COLO829 (cell line): ENCODE measurements at places on chromosomes 16 and 17.
A peak's percentile ranks its signal among the peaks of the same experiment; 100 is the strongest.

- peak; percentile 39 for DNase-seq
Observed at GRCh38 chr17:82457073-82457928, 1.2 kb upstream of the NARF start.

DNA sequence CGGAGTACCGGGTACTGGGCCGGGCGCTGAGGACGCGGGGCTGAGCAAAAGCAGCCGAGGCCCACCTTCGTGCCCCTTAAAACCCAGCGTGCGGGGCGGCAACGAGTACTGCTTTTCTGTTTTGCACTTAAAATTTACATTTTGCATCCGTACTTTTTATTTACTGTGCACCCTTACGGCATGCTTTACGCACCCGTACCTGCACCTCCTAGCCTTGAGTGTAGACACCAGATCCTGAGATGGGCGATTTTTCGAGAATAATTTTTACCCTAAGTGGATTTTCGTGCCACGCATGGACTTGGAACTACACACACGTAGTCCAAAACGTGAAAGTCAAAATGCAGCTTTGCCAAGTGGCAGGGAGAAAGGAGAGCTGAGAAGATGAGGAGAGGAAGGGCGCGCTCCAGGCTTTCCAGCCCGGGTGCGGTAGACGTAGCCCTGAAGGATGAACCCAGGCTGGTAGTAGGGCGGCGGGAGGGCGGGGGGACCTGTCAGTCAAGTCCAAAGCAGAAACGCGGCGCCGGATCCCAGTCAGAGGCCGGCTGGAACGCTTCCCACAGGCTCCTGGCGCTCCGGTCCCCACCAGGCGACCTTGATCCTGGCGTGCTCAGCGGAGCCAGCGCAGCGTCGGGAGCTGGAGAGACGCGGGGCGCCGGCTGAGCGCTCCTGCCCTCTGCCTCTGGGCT lies 1.2 kb upstream of the CBLN1 start:
- DNase-seq = no peak

- no peak for DNase-seq
Observed at GRCh38 chr17:41996855-41997164, 20.4 kb downstream of the DNAJC7 start.

DNA sequence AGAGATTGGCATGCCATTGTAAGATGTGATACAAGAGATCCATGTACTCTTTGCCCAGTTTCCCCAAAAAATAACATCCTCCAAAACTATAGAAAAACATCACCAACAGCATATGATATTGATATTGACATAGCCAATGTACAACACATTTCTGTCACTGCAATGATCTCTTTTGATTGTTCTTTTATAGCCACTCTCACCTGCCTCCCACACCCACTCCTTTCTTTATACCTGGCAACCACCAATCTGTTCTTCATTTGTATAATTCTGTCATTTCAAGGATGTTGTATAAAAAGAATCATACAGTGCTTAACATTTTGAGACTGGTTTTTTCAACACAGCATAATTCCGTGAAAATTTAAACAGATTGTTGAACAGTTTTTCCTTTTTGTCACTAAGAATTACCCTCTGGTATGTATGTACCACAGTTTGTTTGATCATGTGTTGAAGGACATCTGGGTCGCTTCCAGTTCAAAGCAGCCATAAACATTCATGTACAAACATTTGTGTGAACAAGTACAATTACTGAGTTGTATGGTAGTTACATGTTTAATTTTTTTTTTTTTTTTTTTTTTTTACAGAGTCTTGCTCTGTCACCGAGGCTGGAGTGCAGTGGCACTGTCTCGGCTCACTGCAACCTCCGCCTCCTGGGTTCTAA lies 9.9 kb downstream of the KRTAP9-1 start:
- no peak for DNase-seq

DNA sequence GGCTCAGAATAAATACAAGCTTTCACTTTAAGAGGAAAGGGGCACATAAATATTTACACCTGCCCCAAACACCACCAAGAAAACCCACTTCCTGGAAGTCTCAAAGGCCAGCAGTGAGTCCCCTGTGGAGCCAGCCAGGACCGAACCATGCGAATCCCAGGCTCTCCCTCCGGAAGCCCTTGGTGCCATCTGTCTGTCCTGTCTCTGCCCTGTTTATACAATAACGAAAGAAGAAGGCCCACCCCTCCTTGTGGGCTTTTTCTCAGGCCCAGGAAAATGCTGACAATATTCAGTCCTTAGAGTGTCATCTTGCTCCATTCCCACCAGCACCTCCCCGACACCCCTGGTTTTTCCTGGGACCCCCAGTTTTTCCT lies 3.6 kb upstream of the SLC6A4 start:
- DNase-seq = no peak

- DNase-seq = no peak
Observed at GRCh38 chr17:62562656-62563055, 64.8 kb upstream of the MRC2 start.

- no peak for DNase-seq
Observed at GRCh38 chr17:79742951-79743476, 12.3 kb downstream of the ENPP7 start.

GRCh38 chr17:69448431-69449102 lies 34.1 kb downstream of the MAP2K6 start:
- DNase-seq = peak; percentile 2

DNA sequence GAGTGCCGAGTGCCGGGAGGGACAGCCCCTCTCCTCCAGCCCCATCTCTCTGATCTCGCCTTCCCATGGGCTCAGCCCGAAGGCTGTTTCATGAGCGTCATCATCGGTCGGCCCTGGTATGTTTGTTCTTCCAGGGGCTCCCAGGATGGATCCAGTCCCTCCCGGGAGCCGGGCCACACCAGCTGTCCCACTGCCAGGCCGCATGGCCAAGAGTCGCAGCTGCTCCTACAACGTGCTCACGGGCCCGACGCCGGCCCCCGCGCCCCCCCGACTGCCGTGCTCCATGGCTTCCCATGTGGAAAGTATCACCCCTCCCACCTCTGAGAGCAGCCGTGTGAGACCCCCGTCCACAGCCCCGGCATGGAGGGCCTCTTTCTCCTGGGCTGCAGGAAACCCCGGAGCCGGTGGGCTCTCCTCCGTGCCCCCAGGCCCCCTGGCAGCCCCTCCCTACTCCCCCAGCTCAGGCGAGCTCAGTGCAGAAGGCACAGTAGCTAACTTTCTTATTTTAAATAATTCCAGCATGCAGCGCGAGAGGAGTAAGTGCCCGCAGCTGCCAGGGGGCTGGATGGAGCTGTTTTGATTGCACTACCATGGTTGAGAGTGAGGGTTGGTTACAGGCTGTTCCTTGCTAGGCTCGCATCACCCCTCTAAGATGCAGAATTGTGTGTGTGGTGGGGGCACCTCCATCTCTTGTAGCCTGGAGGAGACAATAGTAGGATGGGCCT lies 26.6 kb upstream of the GSE1 start:
- no peak for DNase-seq

- DNase-seq = no peak
Observed at GRCh38 chr17:66167189-66167815, 24.6 kb downstream of the CEP112 start.

GRCh38 chr16:69396187-69397061 lies 10.6 kb upstream of the TERF2 start:
- peak; percentile 27 for DNase-seq

GRCh38 chr17:48283411-48283810 lies 146.6 kb downstream of the SKAP1 start:
- DNase-seq = no peak

DNA sequence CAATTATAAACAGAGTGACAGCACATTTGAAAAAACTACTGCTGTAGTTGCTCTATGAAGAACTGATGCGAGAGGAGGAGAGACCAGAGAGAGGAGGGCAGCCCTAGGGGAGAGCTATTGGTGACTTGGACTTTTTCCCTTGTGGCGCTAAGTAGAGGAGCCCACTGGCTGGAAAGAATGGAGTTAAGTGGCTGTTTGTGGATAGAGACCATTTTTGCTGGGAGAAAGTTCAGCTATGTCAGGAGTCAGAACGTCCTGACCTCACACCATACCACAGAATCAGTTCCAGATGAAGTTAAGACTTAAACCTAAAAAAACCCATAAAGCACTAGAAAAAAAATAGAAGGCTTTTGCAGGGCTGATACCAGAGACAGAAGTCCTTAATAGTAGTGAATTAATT lies 2.0 kb downstream of the POLR2A start:
- no peak for DNase-seq

- no peak for DNase-seq
Observed at GRCh38 chr16:8262299-8262698, 328.0 kb downstream of the TMEM114 start.

- DNase-seq = peak; percentile 69
Observed at GRCh38 chr17:35969558-35970380, 11.5 kb downstream of the CCL16 start.

GRCh38 chr16:50318796-50319578 lies 49.8 kb downstream of the BRD7 start:
- DNase-seq = no peak

DNA sequence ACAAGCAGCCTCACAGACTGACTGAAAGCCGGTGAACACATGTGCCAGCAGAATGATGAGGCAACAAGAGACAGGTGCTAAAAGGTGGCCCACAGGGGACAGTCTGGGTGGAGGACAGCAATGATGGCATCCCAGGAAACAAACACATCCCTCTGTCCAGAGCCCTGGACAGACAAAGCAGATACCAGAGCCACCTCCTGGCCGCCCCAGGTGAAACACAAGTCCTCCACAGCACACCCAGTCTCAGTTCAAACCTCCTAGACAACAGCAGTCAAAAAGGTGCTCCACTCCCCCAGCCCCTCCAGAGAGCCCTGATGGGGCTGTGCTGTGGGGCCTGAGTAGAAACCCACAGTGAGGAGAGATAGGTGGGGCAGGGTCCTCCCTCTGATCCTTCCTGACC lies 20.3 kb upstream of the CDH5 start:
- no peak for DNase-seq

DNA sequence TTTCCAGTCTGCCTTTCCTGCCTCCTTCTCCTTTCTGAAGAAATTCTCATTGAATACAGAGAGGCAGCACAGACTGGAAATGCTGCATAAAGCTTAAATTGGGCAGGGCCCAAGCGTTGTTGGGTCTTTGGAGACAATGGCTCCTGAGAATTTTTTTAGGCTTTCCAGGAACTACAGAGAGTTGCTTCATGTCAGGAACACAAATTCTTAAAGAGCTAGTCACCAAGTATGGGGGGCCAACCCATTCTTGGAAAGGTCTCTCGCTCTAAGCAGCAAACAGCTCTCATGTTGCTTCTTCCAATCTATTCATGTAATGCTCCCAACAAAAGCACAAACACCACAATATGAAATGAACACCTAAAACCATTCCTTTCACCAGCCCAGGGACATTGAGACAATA lies 6.9 kb downstream of the HNF1B start:
- no peak for DNase-seq

DNA sequence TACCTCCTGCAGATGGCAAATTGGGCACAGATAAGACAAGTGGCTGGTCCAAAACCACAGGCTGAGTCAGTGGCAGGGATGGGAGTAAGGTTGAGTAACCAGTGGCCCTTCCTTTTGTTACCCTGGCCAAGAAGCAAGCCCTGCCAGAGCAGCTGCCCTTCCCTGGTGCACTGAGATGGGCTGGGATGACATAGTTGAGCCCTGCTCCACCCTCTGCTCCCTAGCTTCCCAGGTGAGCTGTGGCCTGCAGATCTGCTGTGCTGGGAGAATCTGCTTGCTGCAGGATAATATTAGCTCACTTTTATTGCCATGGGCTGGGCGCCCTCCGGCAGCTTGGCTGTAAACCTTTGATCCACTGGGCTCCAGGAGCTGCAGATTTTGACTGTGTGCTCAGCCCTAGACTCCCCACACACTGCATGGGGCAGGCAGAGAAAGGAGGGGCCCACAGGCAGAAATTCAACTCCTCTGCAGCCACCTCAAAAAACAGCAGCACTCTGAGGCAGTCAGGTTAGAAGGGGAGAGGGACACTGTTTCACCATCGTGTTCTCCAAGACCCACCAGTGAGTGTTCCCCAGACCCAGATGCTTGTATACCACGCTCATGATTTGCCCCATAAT lies 101.8 kb downstream of the CBLN1 start:
- no peak for DNase-seq

DNA sequence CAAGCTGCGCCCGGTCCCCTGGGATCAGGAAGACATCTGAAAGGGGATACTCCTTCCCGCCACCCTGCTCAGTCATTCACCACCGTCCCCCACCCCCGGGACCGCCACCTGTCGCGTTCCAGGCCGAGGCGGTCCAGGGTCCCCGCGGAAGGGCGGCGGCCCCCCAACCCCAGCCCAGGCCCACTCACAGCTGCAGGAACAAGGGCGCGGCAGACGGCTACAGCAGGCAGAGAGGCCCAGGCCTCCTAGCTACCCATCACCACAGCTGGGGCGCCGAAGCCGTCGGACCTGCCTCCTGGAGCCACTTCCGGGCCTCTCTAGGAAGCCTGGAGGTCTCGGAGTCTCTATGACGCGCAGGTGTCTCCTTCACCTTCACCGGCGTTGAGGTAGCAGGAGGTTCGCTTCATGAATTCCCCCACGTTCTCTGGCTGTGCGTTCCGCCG lies at the start of gene SDR42E1:
Gene SDR42E1 (minus strand): TSS at position 272 of the 443 bp plus-strand sequence. CDS start 10,612 bp downstream, outside the sequence.
- DNase-seq = no peak

DNA sequence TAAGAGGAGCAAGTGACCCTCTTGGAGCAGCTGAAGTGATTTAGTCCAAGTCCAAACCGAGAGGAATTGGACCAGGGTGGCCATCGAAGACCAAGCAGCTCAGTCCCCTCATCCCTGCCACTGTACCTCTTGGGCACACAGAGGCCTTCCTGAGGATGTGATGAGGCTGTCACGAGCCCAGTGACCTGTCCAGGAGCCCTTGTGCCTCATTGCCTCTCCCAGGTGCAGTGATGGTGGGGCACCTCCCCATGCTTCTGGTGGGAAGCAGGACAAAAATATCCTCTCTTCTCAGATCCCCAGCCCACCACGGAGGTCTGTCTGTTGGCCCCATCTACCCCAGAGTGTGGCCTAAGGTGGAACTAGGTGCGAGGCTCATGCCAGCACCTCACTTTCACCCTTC lies 2.7 kb upstream of the CD300LG start:
- no peak for DNase-seq

- DNase-seq = no peak
Observed at GRCh38 chr17:50137042-50137441, 7.1 kb upstream of the SAMD14 start.

- no peak for DNase-seq
Observed at GRCh38 chr16:8146256-8147012, 443.9 kb downstream of the TMEM114 start.

DNA sequence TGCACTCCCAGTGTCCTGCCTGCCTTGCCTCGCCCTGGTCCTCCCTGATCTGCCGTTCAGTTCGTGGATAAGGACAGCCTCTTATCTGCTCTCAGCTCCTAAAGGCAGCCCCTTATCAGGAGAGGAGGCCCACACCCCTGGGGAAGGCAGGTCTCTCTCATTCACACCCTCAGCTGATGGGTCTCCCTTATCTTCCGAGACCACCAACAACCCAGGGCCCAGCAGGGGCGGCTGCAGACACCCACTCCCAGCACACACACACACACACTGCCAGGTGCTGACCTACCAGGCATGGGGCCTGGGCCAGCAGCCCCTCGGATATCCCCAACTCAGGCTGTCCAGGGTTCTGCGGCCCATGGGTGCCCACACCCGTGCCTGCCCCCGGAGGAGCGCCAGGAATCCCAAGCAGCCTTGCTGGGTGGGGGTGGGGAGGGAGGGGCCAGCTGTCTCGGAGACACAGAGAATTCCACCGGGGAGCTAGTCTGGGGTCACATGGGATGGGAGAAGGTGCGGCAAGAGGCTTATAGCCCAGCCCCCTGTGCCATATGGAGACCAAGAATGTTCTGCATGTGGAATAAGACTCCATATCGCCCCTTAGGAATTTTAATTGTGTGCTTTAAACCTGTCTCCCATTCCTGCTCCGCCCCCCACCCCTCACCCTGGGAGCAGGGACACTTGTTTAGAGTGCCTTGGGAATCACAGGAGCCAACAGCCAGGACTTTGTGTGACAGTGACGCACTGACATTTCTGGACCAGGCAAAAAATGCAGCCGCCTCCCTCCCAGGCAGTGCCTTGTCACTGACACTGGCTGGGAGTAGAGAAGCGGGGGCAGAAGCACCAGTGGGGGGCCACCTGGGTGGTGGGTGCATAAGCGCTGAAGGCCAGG lies 41.9 kb upstream of the EMP2 start:
- no peak for DNase-seq
